Brain (organoid and tissue), 16 donors: ENCODE measurements at places on chromosomes 5 and 9.

DNA sequence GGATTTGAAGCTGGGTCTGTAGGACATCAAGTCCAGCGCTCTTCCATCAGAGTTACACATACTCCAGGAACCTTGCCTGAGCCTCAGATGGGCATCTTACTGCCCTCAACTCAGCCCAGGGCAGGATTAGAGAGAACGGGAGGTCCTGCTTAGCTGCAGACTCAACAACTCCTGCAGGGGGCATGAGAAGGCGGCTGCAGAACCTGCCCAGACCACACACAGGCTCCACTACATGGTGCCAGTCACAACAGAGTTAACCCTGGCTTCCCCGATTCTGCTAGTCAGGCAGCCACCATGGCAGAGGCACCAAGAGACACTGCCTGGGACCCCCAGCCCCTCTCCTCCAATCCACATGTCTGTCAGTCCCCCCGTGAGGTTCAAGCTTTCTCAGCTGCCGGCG is 23.9 kb upstream of the CPLX2 start:
- no peak for DNase-seq

- DNase-seq: peak; percentile 96
These were observed 3.0 kb upstream of the DNAJB5 start for GRCh38 chr9:34986540-34987047.

- no peak for DNase-seq
These were observed 17.8 kb downstream of the MAN2A1 start for GRCh38 chr5:109707531-109707930.

DNA sequence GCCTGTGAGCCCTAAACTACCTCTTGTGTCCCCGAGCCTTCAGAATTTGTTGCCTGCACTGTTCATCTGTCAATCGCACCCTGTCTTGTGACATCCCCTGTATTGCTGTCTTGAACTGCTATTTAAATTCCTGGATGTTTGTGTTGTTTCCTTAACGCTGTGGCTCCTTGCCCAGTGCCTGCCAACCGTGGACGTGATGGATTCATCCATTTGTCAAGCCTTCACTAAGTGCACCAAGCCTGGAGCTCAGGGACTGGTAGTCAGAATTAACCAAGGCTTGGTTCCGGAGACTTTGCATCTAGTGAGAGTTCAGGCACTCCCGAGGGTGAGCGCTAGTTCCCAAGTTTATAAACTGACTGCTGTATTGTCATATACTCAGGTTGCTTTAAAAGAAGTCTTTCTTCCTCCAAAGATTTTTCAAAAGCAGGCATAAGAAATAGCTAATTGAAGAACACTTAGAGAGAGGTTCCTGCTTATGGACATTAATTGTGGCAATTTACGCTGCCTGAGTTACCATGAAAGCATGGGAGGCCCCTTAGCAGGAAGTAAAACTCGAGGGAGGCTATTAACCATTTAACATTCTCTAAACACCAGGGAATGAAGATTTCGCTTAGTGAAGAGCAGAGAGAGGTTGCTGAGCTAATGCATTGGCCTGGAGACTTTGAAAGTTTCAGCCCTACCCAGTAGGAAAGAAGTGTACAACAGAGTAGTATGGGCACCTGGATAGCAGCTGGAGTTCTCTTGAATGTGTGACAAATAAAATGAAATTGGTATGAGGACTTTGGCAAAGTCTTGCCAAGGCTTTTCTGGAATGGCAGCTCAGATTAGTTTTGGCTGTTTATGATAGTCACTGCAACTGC is 29.0 kb downstream of the RGS3 start:
- DNase-seq: peak; percentile 76

DNA sequence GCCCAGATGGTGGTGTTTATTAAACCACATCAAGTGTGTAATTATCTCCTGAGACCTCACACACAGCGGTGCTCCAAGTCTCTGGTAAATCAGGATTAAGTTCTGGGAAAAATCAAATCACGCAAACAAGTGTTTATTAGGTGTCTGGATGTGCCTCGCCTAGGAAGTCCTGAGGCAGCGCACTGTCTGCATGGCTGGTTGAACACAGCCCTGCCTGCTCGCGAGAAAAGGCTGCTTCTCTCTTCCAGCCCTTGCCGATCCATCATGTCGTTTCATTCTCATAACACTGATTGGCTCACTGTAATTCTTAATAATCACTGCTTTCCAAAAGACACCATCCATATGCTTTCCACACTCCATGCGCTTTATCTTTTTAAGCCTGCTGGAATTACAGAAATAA is 229.6 kb upstream of the DAP start:
- DNase-seq: no peak

GRCh38 chr9:135156525-135157510 is 69.3 kb downstream of the OLFM1 start:
- DNase-seq: no peak

DNA sequence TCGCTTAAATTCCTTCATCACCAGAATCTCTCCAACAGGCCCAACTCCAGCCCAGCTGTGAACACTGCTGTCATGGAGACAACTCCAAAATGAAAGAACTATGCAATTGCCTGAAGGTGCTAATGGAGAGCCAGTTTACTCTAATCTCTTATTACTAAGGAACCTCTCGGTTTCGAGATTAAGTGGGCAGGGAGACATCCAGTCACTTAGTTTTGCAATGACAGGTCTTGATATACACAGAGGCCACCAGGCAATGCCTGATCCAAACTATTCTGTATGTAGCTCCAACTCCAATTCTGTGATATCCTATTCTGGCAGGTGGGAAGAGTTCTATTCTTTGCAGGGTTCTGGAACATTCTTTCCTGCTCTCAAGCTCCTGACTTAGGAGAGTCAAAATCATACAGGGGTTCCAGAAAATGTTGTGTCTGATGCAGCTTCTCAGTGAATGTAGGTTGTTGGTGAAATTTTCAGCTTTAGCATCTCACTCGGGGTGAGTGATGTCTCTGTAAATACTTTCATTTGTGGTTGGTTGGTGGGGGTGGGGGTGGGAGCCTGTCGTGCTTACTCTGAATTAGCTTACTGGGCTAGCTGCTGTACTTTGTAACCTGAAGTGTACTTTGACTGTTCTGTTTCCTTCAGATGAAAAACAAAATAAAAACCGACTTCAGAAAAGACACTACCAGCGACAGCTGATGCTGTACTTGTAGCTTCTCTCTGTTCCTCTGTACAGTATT is 170.9 kb downstream of the PALM2AKAP2 start:
- no peak for DNase-seq

DNA sequence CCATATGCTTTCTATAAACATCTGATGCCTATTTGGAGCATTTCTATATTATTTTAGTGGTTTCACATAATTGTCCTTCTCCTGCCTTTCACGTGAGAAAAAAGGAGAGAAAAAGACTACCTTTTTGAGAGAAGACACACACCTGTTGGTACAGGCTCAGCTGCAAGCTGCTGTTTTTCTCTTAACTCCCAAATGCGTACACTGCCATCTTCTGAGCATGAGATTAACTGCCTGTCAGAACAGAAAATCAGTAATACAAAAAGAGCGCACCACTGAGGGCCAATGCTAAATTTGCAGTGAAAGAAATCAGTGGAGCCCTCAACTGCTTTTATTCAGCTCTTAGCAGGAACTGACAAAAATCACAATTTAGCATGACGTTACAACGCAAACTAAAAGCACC is 54.9 kb downstream of the WDR41 start:
- DNase-seq: peak; percentile 81

GRCh38 chr9:113463418-113464285 is at the start of gene RGS3:
Gene RGS3 (plus strand): TSS chr9:113463727. CDS start chr9:113463803, 76 bp downstream.
- DNase-seq: peak; percentile 58

DNA sequence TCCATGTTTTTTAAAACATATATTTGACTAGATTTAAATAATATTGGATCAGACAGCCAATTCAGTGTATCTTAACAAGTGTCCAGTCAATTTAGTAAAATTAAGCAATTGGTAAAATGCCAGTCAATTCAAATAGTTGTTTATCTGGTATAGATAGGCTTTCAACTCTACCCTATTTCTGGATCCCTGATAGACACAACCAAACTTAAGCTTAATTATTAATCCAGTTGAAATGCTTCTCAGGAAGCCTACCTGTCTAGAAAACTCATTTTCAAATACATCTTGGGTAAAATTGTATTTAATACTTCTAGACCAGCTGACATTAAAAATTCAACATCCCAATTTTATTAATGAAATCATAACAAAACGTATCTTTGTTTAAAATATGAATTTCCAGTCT is 710.8 kb upstream of the GRAMD2B start:
- DNase-seq: no peak

GRCh38 chr5:6485441-6485840 is 36.8 kb downstream of the UBE2QL1 start:
- no peak for DNase-seq

GRCh38 chr5:19975795-19976194 is 12.2 kb downstream of the CDH18 start:
- peak; percentile 26 for DNase-seq

DNA sequence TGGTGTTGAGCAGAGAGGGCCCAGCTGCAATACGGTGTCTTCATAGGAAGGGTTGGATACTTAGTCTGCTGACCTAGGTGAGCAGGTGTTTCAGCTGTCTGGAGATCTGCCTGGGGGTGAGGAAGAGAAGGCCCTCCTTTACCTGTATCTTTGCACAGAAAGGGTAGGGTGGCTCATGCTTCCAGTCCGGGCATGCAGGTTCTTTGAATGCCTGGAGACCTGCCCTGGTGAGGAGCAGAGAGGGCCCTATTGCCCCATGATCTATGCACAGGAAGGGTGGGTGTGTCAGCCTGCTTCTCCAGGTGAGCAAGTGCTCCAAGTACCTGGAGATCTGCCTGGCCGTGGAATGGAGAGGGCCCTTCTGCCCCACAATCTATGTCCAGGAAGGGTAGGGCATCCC is 63.0 kb downstream of the FER start:
- no peak for DNase-seq

DNA sequence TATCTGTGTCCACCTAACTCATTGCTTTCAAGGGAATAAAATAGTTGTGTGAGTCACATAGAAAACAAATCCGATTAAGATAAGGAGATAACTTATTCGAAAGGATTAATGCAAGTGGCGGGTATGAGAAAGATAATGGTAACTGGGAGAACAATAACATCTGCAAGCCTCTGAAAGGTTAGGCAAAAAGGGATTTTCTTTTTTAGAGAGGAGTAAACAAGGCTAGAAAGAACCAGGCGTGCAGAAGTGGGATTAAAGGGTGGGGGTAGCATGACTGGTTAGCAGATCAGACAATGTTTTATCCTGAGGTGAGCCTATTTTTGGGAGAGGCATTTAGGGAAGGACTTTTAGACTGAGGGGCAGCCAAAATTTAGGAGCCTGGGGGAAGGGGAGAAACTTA is 34.7 kb upstream of the JMY start:
- no peak for DNase-seq

DNA sequence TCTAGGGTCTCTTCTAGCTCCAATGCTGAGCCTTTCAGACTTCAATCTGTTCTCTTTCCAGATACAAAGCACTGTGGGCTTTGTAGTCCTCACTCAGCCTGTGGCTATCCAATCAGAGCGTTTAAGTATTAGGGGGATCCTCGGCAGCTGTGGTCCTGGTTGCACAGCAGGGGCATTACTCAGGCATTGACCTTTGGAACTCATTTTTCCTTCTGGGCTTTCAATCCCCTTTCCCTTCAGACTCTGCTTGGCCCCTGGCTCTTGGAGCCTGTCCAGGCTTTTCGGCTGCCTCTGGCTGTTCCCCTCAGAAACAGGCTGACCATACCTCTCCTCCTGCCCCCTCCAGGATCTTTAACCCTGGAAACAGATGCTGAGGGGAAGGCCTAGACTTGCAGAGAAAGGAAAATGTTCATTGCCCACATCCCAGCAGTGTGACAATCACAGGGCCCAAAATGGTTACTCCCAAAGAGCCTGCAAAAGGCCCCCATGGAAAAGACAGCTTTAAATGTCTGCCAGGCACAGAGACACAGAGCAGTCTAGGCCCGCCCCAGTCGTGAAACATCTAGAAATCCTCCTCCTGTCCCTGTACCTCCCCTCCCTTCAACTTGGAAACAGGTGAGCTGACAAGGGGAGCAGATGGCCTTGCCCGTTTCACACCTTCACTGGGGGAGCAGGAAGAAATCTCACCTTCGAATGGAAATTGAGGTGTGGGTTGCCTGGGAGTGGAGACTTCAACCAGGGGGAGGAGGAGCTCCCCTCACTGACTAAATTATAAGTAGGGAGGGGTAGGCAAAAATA is 13.7 kb downstream of the C1QTNF2 start:
- DNase-seq: peak; percentile 37

DNA sequence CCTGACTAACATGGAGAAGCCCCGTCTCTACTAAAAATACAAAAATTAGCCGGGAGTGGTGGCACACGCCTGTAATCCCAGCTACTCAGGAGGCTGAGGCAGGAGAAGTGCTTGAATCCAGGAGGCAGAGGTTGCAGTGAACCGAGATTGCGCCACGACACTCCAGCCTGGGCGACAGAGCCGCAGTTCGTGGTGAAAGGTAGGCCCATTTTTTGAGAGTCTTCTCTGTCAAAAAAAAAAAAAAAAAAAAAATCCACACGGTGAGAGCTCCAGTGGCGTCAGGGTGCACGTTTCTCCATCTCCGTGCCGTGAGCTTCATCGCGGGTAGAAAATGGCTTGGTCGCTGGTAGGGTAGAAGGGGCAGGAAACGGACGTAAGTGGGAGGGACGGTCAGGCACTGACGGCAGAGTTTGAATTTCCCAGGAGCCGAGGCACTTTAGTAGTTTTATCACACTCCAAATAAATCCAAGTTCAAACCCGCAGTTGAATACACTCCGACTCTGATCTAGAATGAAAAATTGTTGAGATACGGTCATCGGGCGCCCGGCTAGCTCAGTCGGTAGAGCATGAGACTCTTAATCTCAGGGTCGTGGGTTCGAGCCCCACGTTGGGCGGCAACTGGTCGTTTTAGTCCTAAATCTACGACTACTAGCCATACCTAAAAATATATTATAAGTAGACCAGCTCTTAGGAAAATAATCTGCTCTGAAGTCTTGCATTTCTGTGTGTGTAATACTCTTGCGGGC is 2.4 kb upstream of the TRIM7 start:
- peak; percentile 75 for DNase-seq

GRCh38 chr9:36021968-36022367 is 14.7 kb upstream of the RECK start:
- no peak for DNase-seq

DNA sequence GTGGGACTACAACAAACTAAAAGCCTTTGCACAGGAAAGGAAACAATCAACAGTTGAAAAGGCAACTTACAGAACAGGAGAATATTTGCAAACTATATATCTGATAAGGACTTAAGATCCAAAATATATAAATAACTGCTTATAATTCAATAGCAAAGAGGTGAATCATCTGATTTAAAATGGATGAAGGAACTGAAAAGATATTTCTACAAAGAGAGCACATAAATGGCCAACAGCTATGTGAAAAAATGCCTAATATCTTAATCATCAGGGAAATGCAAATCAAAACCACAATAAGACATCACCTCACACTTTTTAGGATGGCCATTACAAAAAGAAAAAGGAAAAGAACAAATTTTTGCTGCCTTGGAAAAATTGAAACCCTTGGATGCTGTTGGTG is 100.4 kb downstream of the LURAP1L start:
- DNase-seq: no peak

DNA sequence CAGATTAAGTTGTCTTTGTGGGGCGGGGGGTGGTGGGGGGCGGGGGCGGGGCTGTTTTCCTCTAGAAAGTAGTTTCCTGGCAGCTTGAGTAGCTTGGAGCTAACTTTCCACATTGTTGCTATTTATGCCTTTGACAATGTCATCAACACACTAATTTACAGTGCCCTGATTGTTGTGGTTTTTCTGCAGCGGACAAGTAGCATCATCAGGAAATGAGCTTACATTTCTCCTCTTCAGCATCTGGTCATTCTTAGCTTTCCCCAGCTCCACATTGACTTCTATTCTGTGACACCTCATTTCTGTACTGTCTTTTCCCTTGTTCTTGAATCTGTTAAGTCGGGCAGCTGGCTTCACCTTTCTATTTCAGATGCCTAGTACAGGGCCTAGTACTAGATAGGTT is 112.3 kb upstream of the RAD23B start:
- no peak for DNase-seq

- peak; percentile 99 for DNase-seq
These were observed at the start of the genes BRIX1 and RAD1 for GRCh38 chr5:34915139-34915855. Gene BRIX1 (plus strand): TSS chr5:34915711. CDS start chr5:34915739, 28 bp downstream. Gene RAD1 (minus strand): TSS chr5:34915504. CDS start chr5:34914892, 612 bp downstream.
